ENCODE measurements at places on chromosomes 16 and 17.
A peak's percentile ranks its signal among the peaks of the same experiment; 100 is the strongest.

DNA sequence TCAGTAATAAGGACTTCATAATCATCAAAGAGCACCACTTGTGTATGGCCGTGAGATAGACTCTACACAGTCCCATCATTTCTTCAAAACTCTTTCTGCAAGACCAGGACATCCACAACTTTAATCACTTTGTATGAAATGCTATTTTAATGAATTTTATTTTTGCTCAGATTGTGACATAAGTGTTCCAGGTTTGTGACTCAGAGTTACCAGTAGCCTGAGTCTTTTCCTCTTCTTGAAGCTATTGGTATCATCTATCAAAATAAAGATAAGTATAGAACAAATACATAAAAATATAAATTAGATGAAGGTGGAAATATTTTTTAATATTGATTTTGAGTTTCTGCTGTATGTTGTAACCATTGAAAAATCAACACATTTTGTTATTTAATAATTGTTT is 16.6 kb upstream of the VWA3A start:
- no peak for DNase-seq

- DNase-seq = no peak
These were observed 25.6 kb downstream of the CREBBP start for GRCh38 chr16:3854750-3855541.

GRCh38 chr17:9763643-9764042 is 27.7 kb downstream of the DHRS7C start:
- no peak for DNase-seq

- no peak for DNase-seq
These were observed 51.4 kb upstream of the MNT start for GRCh38 chr17:2452216-2452750.

DNA sequence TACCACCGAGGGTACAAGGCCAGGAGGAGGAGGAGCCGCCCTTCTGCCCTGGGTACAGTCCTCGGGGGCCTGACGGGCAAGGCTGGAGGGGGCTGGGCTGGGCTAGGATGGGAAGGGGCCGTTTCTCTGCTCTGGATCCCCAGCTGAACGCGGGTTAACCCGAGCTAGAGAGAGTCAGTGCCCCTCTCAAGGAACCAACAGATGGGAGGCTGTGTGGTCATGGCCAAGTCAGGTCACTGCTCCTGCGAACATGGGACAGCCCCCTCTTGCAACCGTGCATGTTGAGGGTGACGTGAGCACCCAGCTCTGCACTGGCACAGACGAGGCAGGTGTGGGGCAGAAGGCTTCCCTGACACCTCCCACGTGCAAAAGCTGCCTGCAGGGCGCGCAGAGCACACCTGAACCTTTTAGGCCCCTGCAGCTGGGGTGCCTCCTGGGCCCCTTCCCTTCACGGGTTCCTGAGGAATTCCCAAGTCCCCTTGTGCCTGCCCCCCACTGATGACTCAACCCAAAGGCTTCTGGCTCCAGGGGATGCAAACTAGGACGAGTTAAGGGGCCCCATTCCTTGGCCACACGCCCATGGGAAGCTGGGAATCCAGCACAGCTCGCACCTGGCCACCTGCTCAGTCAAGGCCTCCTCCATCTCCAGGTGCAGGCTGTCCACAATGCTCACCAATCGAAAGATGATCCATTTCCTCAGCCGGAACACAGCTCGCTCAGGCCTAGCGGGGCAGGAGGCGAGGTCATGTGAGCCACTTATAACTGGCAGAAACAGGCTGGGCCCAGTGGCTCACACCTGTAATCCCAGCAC is 6.3 kb downstream of the MYBBP1A start:
- DNase-seq = no peak

- no peak for DNase-seq
These were observed 103.8 kb downstream of the SSH2 start for GRCh38 chr17:29826114-29826692.

DNA sequence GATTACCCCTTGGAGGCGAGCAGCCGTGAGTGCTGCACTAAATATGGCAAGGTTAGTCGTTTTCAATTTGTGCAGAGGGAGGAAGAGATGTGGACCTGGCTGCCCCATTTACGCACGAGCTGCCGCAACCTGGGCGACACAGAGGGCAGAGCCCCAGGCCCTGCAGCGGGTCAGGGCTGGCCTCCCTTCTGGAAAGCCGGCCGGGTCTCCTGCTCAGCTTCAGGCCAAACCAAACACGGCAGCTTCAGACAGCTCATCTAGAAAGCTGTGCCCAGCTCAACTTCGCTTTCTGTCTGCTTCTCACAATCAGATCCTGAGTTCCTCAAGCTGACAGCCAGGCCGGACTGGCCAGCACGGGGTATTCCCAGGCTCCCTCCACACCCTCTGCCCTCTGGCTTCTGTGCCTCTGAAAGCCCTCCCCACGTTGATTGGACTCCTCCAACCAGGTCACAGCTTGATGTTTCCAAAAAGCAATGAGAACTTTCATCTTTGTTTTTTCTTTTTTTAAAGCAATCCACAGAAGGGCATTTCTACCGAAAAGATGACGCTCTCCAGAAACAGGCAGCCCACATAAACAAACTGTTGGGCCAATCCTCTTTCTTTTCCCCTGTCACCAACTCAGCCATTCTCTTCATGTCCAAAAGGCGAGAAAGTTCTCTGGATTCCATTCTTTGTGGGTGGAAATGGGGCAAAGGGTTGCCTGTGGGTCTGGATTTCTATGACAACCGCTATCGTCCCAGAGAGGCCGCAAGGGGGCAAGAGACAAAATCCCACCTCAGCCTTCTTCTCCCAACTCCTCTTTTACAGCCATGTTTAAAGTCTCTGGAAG is 189.0 kb downstream of the ZFHX3 start:
- DNase-seq = peak; percentile 66

DNA sequence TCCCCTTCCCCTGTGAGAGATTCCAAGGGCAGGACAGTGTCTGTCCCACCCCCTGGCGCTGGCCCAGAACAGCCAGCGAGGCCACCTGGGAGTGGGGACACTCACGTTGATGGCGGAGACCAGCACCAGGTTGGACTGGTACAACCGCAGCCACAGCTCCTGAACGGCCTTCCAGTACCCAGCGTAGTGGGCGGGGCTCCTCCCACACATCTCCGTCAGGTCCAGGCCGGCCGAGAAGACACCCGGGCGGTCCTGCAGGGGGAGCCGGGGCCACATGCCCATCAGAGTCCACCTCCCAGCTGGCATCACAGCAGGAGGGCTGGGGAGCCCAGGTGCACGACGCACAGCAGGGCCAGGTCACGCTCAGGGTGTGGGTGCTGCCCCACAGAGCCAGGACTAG is 7.1 kb downstream of the ECI1 start:
- no peak for DNase-seq

DNA sequence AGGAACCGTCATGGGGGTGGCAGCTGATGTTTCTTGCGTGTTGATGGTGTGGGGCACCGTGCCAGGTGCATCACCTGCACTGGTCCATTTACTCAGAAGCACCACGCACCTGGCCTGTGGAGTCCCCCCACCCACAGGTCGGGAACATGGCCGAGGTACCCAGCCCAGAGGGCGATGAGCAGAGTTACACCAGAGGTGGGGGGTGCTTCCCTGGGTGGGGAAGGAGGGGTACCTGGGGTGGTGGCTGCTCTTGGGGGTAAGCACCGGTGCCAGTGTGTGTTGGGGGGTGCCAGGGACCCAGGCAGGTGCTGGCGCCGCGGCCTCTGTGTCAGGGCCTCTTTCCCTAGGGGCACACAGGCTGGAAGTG is 5.0 kb upstream of the ZNF750 start:
- DNase-seq = no peak

DNA sequence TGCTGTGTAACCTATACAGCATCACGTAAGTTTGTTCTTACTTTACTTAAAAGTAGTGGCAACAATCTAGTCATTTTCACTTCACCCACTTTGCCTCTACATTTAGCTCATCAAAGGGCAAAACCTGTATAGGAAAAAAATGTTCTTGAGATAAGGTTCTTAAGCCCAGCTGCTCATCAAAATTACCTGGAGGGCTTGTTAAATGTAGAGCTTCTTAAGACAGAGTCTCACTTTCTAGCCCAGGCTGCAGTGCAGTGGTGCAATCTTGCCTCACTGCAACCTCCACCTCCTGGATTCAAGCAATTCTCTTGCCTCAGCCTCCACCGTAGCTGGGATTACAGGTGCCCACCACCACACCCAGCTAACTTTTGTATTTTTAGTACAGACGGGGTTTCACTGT is 38.2 kb upstream of the TMEM97 start:
- no peak for DNase-seq

- DNase-seq = no peak
These were observed 106.1 kb downstream of the ANKRD11 start for GRCh38 chr16:89384282-89384681.

Data from stromal cell of bone marrow (primary cell).